T-helper 2 cell (primary cell): ENCODE measurements at places on chromosomes 6 and 20.

- no peak for DNase-seq
Measured at GRCh38 chr6:83183082-83183828, 9.8 kb downstream of the PGM3 start.

DNA sequence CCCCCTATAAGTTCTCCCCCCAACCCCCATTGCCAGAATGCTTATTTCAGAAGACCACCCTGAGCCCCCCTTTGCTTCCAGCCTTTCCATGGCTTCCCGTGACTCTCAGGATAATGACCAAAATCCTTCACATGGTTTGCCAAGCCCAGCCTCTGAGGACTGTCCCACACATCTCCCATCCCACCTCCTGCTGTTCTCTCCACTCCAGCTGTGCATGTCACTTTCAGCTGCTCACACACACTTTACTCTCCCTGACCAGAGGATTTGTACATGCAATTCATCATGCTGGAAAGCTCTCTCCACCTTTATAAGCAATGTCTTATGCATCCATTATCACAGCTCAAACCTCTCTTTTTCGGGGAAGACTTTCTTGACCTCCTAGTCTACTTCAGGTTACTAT is 164.2 kb downstream of the PRL start:
- DNase-seq, result no peak

DNA sequence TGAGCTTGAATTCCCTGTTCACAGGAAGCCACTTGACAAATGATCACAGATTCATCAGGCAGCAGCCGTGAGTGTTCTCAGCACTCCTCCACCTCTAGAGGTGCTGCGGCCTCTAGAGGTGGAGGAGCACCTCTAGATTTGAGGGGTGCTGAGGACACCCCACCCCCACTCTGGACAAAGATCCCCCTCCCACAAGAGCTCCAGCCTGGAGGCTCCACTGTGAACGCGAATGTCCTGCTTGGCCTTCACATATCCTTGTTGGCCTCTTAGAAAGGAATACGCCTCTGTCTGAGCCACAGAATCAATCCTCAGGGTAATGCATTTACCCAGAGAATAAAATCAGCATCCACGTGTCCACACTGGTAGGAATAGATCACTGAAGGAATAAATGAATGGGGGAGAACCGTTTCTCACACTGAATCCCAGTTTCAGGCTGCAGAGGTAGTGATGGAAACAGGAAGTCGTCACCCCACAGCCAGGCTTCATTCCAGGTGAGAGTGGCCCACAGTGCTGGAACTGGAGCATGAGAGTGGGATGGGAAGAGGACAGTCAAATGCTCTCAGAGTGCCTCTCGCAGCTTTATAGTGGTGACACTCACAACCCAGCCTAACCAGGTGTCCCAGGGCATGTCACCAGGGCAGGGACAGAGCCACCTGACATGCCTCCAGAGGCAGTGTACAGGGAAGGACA is 16.6 kb downstream of the NPEPL1 start:
- no peak for DNase-seq

DNA sequence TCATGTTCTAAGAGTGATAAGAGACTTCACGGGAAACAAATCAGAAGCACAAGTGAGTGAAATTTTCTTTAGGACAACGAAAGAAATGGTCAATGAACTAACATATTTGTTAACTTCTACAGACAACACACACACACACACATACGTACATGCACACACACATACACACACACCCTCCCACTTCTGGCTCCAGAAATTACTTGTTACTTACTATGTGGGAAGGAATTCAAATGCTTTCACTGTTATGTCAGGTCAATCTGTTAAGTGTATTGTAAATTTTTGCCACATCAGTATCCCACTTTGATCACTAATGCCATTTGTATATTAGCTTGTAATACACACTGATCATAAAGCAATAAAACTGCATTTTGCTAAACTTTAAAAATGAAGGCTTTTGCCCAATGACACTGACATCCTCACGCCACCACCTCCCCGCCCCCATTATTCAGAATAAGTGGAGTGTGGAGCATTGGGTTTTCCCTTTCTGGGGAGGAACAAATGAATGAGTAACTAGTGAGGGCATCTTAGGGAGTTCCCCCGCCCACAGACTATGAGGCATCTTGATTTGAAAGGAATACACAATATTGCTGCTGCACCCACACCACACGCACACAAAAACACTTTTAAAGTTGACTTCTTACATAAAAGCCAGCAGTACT is 76.2 kb downstream of the ATXN1 start:
- DNase-seq, result peak; percentile 86

- peak; percentile 43 for DNase-seq
Measured at GRCh38 chr20:33791959-33792597, 19.1 kb upstream of the CHMP4B start.

DNA sequence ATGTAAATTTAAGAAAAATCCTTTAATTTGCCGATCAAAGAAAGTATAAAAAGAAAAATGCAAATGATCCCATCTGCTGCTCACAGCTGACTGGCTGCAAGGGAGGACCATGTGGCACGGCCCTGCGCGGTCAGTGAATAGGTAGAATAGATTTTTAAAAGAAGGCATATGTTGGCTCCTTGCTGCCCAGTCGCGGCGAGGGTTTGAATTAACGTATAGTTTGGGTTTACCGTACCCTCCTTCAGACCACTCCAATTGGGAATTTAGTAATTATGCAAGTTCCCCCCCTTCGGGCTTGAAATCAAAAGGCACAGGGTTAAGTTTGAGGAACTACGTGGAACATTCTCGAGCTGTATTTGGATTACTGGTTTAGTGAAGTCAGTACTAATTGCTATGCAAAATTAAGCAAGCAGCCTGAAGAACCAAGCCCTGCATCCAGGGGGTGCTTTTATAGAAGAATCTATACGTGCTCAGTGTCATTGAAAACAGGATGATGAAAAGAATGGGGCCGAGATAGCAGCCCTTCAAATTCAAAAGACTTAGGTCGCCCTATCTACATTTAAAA is 1.1 kb upstream of the BEND3 start:
- DNase-seq, result peak; percentile 64

GRCh38 chr20:22499515-22500166 is 84.7 kb downstream of the FOXA2 start:
- DNase-seq, result no peak

- DNase-seq, result no peak
Measured at GRCh38 chr20:19740512-19740911, 17.5 kb upstream of the RIN2 start.

GRCh38 chr6:4459996-4460395 is 316.2 kb upstream of the CDYL start:
- no peak for DNase-seq

- no peak for DNase-seq
Measured at GRCh38 chr6:40330301-40330721, 256.9 kb downstream of the LRFN2 start.

DNA sequence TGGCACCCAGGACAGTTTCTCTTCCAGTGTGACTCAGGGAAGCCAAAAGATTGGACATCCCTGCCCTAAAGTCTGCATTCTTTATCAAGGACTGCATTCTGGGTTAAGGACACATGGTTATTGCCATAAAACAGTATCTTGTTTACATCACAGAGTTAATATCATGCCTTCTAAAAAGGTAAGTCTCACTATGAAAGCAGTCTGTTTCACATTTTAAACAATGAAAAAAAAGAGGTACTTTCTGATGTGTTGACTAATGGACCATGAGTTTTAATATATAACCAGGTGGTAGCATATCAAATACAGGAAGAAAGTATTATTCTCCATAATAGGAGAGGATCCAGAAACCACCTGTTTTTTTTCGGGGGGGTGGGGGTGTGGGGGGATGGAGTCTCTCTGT is 93.7 kb downstream of the TIAM2 start:
- DNase-seq, result no peak

DNA sequence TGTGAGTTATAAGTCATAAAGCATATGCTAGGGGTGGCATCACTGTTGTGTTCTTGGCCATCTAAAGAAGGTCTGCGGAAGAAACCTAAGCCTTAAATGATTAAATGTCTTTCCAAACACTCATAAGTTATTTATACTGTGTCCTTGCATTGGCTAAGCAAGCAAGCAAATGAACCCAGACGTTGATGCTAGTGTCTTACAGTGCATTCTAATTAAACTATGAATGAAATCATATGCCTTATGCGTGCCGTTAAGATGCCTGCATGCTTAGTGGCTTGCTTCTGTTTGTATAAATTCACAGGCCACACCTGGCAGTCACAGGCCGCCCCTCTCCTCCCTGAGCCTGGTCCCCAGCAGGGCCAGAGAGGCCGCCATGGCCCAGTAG is 49.9 kb downstream of the RIN2 start:
- no peak for DNase-seq

GRCh38 chr6:75502884-75503283 is 9.3 kb upstream of the FILIP1 start:
- no peak for DNase-seq

GRCh38 chr20:44720997-44721784 is 6.0 kb downstream of the CCN5 start:
- no peak for DNase-seq

- DNase-seq, result peak; percentile 45
Measured at GRCh38 chr6:29834564-29835436, 7.2 kb downstream of the HLA-G start.

DNA sequence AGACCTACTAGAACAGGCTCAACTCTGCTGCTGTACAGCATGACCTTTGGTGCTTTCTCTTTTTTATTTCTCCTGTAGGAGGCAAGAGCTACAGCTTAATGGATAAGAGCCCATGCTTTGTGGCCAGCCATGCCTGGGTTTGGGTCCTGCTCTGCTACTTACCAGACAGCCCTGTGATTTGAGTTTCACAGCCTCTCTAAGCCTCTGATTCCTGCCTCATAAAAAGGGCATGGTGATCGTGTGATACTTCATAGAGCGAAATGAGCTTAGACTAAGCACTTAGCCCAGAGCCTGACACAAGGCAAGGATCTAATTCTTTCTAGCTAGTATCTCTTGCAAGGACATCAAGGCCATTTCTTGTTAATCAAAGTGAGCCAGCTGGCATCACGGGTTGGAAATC is 19.3 kb upstream of the PDE7B start:
- no peak for DNase-seq

- DNase-seq, result no peak
Measured at GRCh38 chr6:43929511-43929910, 159.5 kb downstream of the VEGFA start.

- no peak for DNase-seq
Measured at GRCh38 chr20:52454660-52455059, 263.1 kb upstream of the ZFP64 start.

DNA sequence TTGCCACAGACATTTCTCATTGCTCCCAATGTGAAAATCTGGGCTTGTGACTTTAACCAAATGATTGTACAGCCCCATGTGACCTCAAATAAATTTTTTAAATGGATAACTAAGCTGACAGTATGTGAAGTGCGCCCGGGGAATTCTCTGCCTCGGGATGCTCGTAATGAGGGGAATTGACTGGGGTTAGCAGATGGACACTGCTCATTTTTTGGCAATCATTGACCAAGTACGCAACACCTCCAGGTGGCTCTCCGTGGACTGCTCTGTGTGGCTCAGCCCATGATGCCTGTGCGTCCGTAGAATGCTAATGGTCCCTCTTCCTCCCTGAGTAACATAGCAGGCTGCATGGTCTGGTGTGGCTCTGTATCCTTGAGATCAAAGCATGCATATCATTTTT is 42.4 kb downstream of the FARS2 start:
- DNase-seq, result no peak

DNA sequence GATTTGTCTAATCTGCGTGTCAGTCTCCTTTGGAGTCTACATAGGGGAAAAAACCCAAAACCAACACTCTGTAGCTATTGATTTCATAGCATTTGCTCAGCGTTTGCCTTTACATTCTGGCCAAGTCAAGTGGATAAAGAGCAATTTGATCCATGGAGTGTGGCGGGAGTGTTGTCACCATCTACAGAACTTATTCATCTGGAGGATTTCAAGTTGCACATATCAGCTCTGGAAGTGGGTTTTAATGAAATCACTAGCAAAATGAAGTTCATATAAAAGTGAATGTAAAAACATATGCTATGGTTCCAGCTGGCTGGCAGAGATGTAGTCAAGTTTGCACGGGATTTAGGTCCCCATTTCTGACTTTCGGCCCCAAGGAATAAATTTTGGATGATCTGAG is 219.7 kb upstream of the SUPT3H start:
- DNase-seq, result no peak

DNA sequence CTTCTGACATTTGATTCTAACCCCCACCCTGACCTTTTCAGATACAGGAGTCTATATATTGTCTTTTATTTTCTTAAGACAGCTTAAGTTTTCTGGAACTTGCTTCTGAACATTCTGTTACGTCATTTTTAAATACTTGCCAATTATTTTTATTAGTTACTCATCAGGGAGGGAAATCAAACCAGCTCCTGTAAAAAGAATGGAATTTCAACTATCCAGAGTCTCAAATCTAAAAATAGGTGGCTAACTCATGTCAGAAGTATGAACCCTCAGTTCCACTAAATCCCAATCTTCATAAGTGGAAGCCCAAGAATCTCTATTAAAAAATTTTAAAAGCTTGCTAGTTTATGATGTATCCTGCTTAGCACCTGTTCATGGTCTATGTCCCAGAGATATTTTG is 900.0 kb downstream of the KIF16B start:
- DNase-seq, result no peak

DNA sequence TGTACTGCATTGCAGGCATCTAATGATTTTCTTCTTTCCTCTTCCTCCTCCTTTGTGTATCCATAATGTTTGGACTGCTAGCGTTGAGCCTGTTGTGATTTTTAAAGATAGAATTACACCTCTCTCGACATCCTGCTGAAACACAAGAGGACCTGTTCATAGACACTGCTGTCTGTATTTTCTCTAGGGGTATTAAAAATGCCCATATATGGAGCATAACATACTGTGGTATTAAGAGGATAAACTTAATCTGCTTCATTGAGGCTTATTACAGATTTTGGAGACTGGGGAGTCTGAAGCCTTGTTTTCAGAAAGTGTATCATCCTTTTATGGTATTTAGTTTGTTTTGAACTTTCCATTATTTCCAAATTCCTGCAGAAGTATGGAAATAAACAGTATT is 414.3 kb downstream of the CDKAL1 start:
- no peak for DNase-seq

- peak; percentile 88 for DNase-seq
Measured at GRCh38 chr6:111486921-111487320, 3.9 kb upstream of the REV3L start.
